ENCODE measurements at places on chromosomes 13 and 19.

DNA sequence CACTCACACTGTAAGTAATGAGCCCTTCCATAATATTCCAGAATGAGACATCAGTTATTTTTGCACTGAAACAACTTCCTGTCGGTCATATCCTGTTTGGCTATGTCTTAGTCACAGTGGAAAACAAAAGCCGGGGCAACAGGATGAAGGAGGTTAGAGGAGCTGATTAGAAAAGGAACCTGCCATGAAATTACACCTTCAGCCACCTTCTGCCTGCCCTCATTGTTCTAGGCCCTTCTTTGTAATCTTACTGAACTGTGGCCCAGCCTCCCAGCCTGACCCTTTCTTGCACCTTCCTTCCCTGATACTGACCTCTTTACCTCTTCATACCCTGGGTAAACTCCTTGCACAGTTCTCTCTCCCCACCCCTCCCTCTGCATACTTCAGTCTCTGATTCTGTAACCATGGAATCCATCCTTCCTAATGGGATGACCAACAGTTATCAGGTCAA lies 67.3 kb downstream of the DOCK9 start:
- no peak for DNase-seq

DNA sequence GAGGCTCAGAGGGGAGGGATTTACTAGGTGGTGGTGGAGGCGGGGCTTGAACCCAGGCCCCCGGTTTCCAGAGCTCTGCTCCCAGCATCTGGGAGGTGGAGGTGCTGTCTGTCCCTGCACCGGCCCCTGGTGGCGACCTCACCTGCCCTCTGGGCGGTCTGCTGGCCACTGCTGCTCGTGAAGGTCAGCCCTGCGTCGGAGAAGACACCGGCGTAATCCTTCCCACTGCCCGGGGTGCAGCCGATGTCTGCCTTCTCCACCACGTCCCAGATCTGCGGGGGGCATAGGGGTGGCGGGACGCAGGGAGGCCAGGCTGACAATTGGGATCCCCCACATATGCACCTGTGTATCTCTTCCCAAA lies 12.8 kb downstream of the C3 start:
- no peak for DNase-seq

DNA sequence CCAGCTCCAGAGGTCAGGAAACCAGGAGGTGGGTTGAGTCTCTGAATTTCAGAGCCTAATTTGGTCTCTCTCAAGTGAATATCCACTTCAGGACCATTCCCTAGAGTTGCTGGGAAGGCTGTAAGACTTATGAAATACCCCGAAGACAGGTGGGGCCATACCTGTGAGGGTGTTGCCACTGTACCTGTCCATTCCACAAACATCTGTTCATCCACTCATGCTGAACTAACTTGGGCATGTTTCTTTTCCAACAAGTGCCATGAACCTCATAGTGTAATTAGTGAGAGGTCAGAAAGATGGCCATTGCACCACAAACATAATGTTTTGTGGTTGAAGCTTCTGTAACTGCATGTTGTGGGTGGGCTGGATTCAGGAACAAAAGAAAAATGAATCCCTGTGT lies 7.8 kb downstream of the ILF3 start:
- DNase-seq = no peak

DNA sequence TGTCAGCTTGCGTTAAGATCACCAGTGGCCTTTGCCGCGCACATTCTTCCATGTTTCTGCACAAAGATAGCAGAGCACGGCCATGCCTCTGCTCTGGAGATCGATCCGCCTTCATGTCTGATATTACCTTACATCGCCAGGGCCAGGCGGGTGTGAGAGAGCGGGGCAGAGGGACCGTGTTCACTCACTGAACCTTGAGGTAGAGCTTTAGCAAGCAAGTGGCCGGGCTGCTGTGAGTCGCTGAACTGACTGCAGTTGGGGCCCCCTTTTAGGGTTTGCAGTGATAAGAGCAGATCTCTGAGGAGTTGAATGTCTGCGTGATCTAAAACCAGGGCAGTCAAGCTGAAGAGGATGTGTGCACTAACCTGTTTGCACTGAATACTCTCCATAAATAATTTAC lies 275.4 kb upstream of the OBI1 start:
- no peak for DNase-seq

DNA sequence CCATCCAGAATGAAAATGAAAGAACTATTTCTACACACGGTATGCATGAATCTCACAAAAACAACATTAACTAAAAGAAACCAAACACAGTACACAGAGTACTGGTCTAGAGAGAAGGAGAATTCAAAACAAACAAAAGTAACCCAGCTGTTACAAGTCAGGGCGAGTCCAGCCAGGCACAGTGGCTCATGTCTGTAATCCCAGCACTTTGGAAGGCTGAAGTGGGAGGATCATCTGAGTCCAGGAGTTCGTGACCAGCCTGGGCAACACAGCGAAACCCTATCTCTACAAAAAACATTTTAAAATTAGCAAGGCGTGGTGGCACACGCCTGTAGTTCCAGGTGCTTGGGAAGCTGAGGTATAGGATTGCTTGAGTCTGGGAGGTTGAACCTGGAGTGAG lies 1.7 kb upstream of the PSMC4 start:
- DNase-seq = no peak

DNA sequence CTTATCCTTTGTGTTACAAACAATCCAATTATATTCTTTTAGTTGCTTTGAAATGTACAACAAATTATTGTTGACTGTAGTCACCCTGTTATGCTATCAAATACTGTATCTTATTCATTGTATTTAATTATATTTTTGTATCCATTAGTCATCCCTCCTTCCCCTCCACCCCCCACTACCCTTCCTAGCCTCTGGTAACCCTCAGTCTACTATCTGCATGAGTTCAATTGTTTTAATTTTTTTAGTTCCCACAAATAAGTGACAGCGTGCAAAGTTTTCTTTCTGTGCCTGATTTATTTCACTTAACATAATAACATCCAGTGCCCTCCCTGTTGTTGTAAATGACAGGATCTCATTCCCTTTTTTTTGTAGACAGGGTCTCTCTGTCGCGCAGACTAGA lies 4.5 kb downstream of the SAE1 start:
- no peak for DNase-seq

Data from cortex of kidney (tissue), 1 donor.